GM20000 (cell line): ENCODE measurements at places on chromosomes 13 and 19.

DNA sequence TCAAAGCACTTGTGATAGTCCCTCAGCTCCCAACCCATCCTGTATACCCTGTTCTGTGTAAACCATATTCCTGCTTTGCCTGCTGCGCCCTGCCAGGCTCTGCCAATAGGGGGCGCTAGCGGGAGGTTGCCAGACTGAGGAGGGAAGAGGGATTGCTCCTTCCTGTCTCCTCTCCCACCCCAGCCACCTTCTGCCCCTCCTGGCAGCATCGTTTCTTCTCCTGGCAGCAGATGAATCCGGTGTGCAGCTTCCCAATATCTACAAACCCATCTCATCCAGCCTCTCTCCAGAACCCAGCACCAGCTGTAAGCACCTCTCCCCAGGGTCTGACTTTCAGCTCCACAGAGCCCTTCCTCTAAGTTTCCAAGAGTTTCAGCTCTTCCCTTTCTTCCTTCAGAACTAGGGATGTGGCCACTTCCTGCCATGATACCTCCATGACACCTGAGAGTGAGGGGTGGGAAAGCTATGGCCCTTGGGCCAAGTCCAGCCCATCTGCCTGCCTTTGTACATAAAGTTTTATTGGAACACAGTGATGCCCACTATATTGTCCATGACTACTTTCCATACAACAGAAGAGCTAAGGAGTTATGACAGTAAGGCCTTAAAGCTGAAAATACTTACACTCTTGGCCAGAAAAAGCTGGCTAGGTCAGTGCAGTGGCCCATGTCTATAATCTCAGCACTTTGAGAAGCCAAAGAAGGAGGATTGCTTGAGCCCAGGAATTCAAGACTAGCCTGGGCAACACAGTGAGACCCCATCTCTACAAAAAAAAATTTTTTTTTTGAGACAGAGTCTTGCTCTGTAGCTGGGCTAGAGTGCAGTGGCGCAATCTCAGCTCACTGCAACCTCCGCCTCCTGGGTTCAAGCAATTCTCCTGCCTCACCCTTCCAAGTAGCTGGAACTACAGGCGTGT, 34.5 kb upstream of the ATP1A3 start:
- no peak for DNase-seq

GRCh38 chr13:22693691-22694090, 487.1 kb upstream of the SGCG start:
- no peak for DNase-seq

DNA sequence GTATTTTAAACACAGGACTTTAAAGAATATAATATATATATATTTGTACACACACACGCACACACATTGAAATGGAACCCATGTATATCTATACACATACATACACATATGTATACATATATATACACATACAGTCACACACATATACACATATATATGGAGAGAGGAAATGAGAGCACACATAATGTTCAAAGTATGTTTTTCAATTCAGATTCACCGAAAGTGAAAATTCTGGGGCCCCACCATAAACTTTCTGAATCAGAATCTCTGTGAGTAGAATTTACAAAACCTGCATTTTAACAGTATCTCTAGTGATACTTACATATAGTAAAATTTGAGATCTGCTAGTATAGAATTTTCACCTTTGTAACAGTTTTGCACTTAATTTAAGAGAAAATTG, 60.4 kb upstream of the OBI1 start:
- no peak for DNase-seq

DNA sequence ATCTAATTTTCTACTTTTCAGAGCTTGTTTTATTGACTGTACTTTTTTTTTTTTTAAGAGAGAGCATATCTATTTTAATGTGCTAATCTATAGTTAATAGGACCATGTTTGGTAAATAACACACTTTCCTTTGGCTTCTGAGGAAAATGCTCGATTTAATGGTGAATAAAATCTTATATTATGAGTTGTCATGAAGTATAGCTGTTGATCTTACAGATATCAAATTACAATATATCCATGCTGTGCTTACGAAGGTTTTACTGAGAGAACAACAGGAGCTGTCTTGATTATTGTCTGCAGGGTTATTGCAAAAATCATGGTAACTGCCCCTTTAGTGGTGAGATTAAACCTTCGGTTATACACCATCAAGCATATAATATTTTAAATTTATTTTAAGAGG, 29.6 kb downstream of the URI1 start:
- no peak for DNase-seq

- peak; percentile 24 for DNase-seq
Measured at GRCh38 chr13:41694545-41695301, 237.4 kb downstream of the RGCC start.

GRCh38 chr19:10864538-10864899, 6.8 kb upstream of the CARM1 start:
- peak; percentile 82 for DNase-seq

DNA sequence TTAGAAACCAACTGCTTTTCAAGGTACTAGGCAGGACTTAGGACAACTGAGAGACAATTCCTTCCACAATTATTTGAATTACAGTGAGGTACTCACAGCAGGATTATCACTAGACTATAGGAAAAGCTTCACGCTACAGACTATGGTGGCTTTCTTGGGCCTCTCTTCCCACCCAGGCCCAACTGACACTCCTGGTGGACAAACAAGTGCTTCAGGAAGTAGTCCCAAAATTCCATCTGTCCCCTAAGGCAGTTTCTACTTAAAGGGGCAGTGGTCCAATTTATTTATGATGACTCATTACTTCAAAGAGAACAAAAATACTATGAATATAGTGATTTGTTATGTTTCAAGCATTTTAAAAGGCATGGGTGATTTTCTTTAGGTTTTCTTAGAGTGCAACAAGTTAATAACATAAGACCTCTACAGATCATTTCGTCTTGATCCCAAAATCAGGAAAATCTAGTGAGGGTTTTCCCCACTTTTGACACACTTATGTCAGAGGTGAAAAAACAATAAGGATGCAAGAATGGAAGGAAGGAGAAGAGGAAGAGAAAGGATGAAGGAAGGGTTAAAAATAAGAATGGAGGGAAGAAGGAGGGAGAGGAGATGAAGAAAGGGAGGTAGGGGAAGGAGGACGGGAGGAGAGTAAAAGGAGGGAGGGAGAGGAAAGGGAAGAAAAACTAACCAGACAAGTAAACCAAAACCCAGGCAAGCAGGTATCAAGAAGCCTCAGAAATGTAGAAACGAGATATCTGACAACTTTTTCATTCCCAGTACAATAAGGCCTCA, 100.7 kb downstream of the SERP2 start:
- DNase-seq = no peak

GRCh38 chr19:54650108-54650655, 12.6 kb upstream of the LILRB4 start:
- no peak for DNase-seq

DNA sequence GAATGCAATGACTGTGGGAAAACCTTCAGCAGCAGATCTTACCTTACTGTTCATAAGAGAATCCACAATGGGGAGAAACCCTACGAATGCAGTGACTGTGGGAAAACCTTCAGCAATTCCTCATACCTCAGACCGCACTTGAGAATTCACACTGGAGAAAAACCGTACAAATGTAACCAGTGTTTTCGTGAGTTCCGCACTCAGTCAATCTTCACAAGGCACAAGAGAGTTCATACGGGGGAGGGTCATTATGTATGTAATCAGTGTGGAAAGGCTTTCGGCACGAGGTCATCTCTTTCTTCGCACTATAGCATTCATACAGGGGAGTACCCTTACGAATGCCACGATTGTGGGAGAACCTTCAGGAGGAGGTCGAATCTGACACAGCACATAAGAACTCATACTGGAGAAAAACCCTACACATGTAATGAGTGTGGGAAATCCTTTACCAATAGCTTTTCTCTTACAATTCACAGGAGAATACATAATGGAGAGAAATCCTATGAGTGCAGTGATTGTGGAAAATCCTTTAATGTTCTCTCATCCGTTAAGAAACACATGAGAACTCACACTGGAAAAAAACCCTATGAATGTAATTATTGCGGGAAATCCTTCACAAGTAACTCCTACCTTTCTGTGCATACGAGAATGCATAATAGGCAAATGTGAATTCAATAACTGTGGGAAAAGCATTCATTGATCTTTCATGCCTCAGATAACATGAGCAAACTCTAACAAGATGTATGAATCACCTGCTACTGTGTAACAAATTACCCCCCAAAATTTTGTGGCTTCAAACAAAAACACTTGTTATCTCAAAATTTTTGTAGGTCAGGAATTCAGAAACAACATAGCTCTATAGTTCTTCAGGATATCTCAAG, 13.8 kb downstream of the ZNF557 start:
- DNase-seq = no peak

DNA sequence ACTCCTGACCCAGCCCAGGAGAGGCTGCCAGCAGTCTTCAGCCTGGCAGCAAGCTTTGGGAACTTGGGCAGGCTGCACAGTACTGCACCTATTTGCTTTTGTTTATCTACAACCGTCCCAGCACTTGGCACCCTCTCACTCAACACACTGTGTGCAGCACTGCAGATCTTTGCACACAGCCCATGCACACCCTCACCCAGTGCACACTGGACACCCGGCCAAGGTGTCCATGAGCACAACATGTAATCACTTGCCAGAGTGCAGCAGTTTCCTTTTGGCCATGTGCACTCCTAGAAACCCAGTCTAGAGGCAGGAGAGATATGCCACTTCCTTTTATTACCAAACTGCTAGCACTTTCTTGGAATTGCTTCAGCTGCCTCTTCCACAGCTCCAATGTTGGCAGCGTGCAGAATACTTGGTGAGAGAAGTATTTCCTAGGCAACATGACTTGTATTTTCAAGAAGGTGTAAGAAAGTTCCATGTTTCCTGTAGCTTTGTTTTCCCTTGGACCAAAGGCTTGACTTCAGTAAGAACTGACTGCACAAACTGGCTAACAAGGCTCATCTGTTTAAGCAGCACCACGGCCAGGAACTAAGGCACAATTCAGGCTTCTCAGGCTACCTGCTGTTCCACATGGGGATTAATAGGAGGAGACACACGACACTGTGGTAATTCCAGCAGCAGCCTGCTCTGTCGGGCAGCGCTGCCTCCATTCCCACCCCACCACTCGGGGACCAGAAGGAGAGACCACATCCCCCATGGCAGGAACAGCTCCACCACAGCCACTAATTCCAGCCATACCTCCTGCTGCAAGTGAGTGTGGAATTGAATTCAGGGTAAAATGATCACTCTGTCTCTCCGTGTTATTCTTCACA, 15.3 kb downstream of the ATP7B start:
- no peak for DNase-seq

- no peak for DNase-seq
Measured at GRCh38 chr13:25253702-25254101, 33.6 kb downstream of the MTMR6 start.

GRCh38 chr13:26061947-26062346, 10.1 kb upstream of the SHISA2 start:
- DNase-seq = no peak

DNA sequence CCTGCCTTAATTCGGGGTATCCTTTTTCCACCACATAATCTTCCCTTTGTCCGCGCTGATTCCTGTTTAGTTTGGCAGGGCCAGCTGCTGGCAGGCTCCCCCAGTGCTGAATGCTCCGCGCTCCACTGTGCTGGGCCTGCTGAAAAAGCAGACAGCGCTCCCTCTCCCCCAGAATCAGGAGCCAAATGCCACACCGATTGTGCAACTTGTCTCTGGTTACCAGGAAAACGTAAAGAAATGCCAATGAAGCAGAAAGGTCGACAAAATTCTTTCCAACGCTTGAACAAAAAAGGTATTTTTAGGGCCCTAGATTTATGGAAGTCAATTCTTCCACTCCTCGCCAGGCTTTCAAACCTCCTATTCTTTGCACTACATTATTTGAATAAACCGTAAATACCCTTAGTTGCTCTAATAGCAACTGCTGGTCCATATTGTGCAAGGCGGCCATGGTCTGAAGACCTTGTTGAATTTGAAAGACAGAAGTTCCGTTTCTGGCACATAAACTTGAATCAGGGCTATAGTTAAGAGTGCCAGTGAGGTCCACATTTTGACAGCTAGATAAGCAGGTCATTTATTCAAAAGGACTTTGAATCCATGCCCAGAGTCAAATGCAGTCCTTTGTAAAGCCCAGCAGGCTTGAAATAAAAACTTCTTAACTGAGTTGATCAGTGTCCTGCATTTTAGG, 206.7 kb upstream of the RFC3 start:
- no peak for DNase-seq

GRCh38 chr13:19950374-19950773, 8.2 kb upstream of the ZMYM2 start:
- no peak for DNase-seq

GRCh38 chr19:34838753-34839431, 65.9 kb upstream of the ZNF599 start:
- DNase-seq = no peak

DNA sequence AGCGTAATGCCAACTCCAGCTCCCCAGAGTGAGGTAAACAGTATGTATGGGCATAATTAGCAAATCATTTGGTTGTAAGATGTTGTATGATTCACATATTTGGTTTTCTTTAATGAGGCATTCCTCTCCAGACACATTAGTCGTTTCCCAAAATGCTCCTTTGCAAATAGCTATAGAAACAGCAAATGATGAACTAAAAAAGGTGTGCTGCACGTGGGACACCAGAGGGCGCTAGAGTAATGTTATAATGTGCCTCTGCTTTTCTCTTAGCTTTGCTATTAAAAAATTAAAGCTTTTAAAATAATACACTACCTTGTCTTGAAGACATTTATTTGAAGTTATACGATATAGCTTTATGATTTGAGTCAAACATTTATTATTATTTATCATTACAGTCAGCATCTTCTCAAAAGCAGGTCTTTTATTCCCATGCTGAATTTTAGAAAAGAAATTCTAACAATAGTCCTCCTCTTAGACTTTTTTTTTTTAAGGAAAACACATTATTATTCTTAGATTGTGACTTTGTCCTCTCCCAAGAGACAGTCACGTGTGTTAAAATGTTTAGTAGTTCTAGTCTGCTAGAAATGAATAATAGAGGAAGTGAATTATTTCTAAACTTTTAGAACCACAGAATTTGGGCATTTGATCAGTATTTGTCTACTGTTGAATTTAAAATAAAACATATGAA, 121.6 kb upstream of the FRY start:
- DNase-seq = peak; percentile 36

- DNase-seq = no peak
Measured at GRCh38 chr19:1910177-1910576, 5.0 kb downstream of the ADAT3 start.
